ENCODE measurements at places on chromosomes 7 and 10.

GRCh38 chr10:102262744-102263370, 17.5 kb downstream of the GBF1 start:
- no peak for DNase-seq

DNA sequence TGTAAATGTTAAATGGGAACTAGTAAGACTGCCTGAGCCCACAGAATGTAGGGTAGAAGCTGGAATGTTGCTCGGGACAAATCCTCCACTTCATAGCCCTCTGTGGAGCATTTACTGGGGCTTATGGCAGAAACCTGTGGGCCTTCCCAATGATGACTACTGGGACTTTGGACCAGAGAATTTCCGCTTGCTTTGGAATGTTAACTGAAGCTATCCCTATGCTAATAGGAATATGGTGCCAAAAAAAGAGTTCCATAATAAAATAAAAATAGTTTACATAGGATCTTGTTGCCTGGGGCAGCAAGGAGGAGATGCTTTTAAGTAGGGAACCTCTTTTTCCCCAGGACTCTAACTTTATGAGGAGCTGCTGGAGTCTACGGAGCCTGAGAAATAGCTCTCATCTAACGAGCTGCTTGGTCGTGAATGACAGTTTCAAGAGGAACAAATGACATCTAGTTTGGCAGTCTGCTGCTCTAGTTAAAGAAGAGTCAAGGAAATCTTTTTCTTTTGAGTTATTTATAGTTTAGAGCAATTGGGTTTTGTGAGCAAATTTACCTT, 5.7 kb upstream of the DYNC2I1 start:
- no peak for DNase-seq

DNA sequence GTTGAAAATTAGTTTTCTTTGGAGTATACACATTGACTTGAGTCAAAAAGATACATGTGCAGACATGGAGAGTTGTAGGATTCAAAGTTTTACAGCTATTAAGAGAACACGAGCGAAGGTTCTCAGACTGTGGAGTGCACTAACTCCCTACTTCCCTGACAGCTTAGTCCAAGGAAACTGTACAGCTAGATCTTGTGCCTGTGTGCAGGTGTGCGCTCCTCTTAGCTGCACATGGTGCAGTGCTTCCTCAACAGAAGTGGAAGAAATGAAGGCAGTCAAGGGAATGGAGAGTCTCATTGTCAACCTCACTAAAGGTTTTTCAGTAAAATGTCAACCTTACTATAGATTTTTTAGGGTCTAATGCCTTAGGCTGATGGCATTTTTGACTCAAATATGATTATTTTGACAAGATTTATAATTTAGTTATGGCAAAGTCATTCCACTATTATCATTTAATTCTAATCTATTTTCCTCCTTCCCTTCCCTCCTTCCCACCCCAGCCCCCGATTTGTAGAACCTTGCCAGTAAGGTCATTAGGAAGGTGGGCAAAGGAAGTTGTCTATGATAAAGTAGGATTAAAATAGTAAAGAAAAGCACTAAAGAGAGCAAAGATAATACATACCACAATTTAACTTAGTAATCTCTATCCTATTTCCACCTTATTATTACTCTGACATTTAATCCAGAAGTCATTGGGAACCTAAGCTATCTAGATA, 13.6 kb downstream of the PDK4 start:
- no peak for DNase-seq

GRCh38 chr7:50367100-50367499, 62.6 kb downstream of the IKZF1 start:
- no peak for DNase-seq

- DNase-seq = no peak
These were observed 246.7 kb downstream of the GFRA1 start for GRCh38 chr10:116026315-116026714.

- no peak for DNase-seq
These were observed 89.7 kb upstream of the CDK6 start for GRCh38 chr7:92925876-92926696.

DNA sequence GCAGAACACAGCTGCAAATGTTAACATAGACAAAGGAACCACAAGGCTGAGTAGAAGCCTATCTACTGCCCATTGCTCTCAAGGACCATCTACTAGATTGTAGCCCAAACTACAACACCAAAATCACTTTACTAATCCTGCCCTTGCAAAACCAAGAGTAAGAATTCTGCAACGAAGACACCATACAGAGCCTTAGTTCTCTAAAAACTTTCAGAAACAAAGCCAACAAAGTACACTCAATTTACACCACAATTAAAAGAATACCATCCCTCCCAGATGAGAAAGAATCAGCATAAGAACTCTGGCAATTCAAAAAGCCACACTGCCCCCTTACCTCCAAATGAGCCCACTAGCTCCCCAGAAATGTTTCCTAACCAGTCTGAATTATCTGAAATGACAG, 294.3 kb downstream of the CTNNA3 start:
- no peak for DNase-seq

GRCh38 chr7:131076711-131077181, 250.9 kb upstream of the MKLN1 start:
- DNase-seq = no peak
